SK-N-DZ (cell line): ENCODE measurements at places on chromosomes 1 and 21.
A peak's percentile ranks its signal among the peaks of the same experiment; 100 is the strongest.

- no peak for DNase-seq
Measured at GRCh38 chr1:198968866-198969265, 330.0 kb downstream of the PTPRC start.

DNA sequence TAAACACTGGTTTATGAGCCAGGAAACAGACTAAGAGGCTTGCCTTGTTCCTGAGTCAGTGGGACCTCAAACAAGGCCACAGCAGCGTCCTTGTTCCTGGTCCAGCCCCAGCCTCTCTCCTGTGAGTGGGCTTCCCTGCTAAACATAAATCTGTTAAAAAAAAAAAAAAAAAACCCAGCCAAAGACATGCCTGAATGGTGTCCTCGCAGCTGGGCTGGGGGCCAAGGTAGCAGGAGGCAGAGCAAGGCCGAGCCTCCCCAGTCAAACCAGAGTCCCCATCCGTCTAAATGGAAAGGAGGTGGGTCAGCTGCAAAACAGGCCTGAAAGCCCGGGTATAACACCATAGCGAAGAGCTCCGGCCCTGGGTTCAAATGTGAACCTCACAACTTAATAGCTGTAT lies 18.1 kb upstream of the IFFO2 start:
- no peak for DNase-seq

DNA sequence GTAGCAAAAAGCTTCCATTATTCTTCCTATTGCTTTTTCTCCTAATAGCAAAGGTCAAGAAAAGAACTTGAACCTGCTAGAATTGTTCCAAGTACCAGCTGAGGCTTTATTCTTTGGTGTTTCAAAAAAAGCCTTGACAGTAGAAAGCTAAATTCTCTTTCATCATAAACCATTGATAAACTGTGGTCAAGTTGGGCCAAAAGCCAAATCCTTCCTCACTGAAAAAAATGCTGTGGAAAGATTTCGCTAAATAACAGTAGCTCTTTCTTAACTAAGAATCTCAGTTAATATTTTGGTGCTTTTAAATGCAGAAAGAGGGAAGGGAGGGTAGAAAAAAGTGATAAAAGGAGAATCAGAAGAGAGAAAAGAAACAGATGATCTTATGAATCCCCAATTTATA lies 14.0 kb upstream of the JAM2 start:
- DNase-seq: no peak

DNA sequence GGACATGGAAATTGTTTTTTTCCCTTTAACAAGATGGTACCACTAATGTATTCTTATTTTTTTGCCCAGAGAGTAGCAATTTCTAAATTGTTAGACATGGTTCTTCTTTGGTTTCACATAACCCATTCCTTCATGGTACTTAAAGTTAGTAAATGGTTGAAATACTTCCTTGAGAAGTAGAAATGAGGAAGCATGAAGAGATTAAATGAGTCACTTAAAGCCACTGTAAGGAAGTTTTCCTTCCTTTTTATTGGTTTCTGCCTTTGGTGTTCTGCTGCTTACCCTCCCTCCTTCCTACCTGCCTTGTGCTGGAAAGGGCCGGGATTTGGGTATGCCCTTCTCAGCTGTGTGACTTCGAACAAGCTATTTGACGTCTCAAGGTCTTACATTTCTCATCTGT lies 101.0 kb downstream of the KIF26B start:
- no peak for DNase-seq

- no peak for DNase-seq
Measured at GRCh38 chr1:212290608-212291007, 5.4 kb downstream of the PPP2R5A start.

DNA sequence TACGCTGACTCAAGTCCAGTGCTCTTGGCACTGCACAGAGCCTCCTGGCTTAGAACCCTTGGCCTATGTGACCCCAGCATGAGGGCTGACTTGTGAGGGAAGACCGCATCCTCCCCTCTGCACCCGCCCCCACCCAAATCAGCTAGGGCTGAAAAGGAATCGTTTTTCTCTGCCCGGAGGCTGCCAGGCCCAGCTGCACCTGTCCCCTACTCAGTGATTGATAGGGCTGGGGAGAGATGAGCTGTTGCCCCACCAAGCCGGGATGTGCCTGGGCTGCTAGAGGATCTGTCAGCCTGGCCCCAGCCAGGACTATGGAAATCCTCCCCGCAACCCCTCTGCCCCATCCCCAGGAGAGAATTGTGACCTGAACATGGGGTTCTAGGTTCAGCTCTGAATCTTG lies 20.6 kb downstream of the MYOG start:
- no peak for DNase-seq

- no peak for DNase-seq
Measured at GRCh38 chr1:208300084-208300770, 56.0 kb upstream of the PLXNA2 start.

DNA sequence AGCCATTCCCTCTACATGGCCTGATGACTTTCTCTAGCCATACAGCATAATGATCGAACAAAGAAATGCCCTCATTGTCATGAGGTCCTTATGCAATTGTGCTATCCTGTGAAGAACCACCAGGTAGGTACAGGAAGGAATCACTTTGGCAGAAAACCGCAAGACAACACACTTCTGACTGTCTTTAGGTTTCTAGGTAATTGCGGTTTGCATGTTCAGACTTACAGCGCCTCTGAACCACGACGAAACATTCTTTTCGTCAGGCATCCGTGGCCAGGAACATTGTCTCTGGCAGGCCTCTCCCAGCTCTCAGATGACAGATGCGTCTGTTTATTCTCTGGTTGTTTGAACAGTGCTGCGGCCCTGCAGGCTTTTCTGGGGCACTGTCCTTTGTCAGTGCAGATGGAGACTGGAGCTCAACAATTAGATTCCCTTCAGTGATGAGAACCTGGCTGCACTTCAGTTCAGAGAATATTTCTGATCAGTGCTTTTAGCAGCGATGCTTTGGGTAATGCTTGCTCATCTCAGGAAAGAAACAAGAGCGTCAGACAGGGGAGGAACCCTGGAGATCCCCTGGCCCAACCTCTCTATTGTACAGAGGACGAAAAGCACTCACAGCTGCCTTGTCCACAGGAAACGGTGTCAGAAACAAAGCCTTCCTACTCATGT lies 63.4 kb downstream of the B3GALT5 start:
- peak; percentile 98 for DNase-seq
